Gastrocnemius medialis (tissue), 4 donors: ENCODE measurements at places on chromosomes 12 and 14.
A peak's percentile ranks its signal among the peaks of the same experiment; 100 is the strongest.

- no peak for DNase-seq
Measured at GRCh38 chr14:69741055-69741454, 25.9 kb upstream of the SRSF5 start.

GRCh38 chr14:60021619-60022018 is 70.1 kb upstream of the PCNX4 start:
- no peak for DNase-seq

GRCh38 chr12:12338527-12339168 is 11.4 kb downstream of the MANSC1 start:
- DNase-seq: no peak

DNA sequence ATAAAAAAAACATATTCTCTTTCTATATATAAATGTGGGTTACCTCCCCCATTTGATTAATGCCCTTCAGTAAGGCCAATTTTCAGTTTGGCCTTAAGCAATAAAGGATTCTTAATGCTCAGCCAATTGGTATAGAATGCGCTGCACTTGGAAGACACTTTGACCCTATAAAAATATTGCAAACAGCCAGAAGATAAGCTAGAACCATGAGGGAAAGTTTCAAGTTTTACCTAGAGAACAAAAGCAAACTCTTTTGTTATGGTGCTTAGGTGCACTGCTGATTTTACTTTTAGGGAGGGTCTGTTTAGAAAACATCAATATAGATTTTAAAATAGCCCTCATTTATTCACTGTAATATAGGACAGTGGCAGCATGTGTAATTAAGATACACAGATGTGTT is 251.6 kb upstream of the SLC16A7 start:
- no peak for DNase-seq

DNA sequence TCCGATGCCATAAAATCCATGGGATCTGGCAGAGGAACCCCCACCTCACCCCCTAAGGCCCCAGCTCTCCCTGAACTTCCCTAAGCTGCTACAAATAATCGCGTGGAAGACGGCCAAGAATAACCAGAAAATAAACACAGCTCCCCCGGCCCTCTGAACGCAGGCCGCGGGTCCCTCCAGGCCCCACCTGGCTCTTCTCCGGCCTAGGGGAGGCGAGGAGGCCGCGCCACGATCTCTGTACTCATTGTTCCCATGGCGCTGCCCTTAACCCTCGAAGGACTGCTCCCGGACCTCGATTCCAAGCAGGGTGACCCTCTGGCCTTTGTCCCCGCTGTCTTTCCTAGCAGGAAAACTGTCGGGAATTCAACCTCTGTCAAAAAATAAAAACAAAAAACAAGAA is 33.9 kb upstream of the TBX5 start:
- no peak for DNase-seq

DNA sequence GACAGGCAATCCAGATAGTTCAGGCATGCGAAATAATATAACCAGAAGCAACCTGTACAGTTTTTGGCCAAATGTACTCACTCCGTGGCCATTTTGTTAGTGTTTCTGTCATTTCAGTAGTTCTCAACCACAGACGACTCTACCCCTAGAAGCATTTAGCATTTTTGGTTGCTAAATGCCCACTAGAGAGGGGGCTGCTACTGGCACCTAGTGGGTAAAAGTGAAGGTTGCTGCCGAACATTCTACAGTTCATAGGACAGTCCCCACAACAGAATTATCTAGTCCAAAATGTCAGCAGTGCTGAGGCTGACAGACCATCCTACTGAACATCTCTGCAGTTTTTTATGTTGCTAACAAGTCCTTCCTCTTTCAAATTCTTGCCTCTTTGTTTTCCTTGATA is 107.4 kb downstream of the TSHR start:
- DNase-seq: no peak

DNA sequence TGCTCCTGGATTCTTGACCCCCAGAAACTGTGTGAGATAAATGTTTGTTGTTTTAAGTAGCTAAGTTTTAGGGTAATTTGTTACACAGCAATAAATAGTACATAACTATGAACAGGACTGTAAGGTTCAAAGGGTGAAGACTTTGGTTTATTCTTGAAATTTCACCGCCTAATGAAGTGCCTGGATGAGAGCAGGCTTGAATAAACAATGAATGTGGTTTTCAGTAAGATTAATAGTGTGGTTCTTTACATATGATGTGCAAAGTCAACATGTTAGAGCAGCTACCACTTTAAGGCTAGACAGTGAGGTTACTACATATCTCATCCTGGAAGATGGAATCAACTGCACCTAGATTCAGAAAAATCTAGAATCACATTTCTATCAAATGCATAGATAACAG is 145.2 kb upstream of the BTG1 start:
- DNase-seq: no peak

DNA sequence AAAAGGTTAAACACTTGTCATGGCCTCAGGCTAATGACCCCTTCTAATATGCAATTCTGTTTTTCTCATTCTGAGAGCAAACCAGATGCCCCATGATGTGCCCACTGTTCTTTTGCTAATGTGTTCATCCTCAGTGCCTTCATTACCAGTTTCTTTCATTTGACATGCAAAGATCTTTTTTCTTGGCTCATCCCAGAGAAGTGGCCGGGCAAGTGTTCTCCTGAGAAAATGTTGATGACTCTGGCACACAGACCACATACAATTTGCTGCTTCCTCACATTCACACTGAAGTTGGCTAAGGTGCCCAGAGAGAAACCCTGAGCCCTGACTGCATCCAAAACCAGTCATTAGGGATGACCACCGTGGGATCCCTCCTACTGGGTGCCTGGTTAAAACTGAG is 833.3 kb downstream of the DIO2 start:
- no peak for DNase-seq

DNA sequence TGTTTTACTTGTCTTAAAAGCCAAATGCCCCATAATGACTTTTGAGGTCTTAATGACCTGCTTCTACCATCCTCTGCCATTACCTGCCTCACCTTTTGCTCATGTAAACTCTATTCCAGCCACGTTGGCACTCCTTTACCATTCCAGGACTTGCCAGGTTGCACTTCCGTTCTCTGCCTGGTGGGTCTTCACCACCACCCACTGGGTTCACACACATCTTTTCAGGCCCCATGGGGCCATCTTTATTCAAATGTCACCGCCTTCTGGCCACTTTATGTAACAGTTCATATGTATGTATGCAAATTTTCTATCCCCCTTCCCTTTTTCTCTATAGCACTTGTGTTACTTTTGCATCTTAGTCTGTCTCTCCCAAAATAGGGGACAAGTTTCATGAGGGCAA is 57.7 kb downstream of the ATP2A2 start:
- DNase-seq: no peak

DNA sequence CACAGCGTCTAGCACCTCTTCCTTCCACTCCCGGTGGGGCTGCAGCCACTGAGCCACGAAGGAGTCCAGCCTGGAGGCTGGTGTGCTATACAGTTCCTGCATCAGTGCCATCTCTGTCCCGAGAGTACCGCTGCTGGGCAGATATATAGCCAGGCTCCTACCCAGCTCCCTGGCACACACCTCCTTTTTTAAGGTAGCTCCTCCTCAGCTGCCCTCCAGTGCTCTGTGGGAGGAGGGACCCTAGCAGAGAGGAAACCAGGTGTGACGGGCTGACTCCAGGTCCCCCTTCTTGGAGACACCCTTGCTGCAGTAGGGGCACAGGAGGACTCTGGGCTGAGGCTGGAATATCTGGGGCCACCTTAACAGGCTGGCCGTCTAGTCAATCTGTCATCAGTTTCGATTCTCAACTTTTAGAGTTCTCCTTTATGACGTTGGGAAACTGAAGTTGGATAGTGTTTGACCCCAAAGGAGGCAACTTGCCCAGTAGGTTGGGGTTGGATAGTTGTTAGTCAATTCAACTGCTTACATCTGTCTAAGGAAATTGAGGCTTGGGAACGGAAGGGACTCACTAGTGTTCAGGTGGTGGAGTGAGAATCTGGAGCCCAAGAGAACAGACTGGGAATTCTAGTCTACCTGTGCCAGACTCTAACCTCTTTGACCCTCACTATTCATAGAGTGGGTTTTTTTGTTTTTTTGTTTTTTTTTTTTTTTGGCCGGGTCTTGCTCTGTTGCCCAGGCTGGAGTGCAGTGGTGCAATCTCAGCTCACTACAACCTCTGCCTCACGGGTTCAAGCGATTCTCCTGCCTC is at the start of gene OASL:
TSS of gene OASL (minus strand) at position 386 of the 808 bp plus-strand sequence. CDS start at position 111, 275 bp downstream.
- no peak for DNase-seq

DNA sequence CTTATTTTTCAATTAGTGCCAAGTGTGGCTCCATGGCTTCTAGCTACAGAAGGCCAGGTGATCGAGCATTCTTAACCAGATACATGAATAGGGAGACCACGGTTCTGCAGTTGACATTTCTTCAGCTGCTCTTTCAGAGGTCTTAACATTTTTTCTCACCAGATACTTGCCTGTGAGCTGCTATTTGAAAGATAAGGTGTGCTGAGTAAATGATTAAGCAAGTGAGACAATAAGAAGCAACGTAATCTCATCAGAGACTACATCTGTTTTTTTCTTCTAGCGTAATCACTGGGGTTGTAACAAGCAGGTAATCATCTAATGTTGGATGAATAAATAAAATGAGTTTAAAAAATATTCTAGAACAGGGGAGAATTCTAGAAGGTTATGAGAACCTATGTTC is 912.9 kb downstream of the DIO2 start:
- no peak for DNase-seq

DNA sequence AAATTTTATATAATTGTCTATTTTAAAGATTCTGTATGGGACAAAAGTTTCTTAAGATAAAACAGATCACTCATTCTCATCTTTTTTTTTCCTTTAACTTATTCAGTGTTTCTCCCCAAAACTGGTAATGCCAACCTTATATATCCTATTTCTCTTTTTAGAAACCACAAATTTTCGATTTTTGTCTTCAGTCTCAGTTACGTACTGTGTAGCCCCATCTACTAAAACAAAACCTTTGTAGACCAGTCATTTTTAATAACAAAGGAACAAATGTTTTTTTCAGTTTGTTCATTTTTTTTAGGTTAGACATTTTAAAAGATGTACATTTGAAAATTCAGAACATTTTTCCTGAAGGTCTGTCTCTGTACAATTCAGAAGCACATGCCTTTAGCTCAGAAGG is 18.2 kb downstream of the PNMA1 start:
- no peak for DNase-seq

DNA sequence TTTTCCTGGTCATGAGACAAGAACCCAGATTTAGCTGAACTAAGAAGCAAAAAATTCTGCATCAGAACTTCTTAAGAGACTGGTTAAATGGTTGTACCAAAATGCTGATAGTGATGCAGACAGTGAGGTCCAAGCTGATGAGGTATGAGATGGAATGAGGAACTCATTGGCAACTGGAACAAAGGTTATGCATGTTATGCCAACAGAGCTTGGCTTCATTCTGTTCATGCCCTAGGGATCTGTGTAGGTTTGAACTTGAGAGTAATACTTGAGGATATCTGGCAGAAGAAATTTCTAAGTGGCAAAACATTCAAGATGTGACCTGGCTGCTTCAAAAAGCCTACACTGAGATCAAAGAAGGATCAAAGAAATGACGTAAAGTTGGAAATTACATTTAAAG is 398.0 kb downstream of the FSCB start:
- DNase-seq: no peak

- DNase-seq: peak; percentile 82
Measured at GRCh38 chr12:48996794-48997718, 2.1 kb downstream of the DDN start.
